T-helper 2 cell treated with Interferon-gamma antibody and Interleukin-4, amounts not matched to agents 100 ng/mL and 5 ng/mL, for 36 hours (primary cell): ENCODE measurements at places on chromosomes 12 and 14. TPM values are rescaled to one million over a fixed set of nuclear protein-coding genes. Genes with fewer than 3 reads are reported as not detected.

PLEKHD1 gene
- total RNA-seq, result 0.09 and 0.16 TPM in 2 replicates

ESPL1 gene
- 75.1 and 79.7 TPM in 2 replicates for total RNA-seq

TPH2 gene
- total RNA-seq, result not detected in 2 replicates

BHLHE41 gene
- not detected in 2 replicates for total RNA-seq

GYS2 gene
- 0.11 and 0.23 TPM in 2 replicates for total RNA-seq

GPR65 gene
- 14.4 and 15.3 TPM in 2 replicates for total RNA-seq

OTUB2 gene
- total RNA-seq, result 3.0 and 3.2 TPM in 2 replicates

PYGL gene
- total RNA-seq, result 0.66 and 1.0 TPM in 2 replicates

SLCO1B1 gene
- not detected in 2 replicates for total RNA-seq

NUP37 gene
- 62.6 and 65.0 TPM in 2 replicates for total RNA-seq

KCNK13 gene
- 0.07 and 0.09 TPM in 2 replicates for total RNA-seq

FITM1 gene
- 0.57 and 1.1 TPM in 2 replicates for total RNA-seq

BDKRB1 gene
- total RNA-seq, result not detected in 2 replicates

TAS2R42 gene
- not detected in 2 replicates for total RNA-seq

GLIPR1 gene
- 21.8 and 23.5 TPM in 2 replicates for total RNA-seq

ADAM20 gene
- 0.23 and 0.41 TPM in 2 replicates for total RNA-seq

CPNE6 gene
- not detected in 2 replicates for total RNA-seq

RIMBP2 gene
- total RNA-seq, result not detected in 2 replicates

SOX5 gene
- total RNA-seq, result not detected in 2 replicates

SERPINA9 gene
- total RNA-seq, result not detected in 2 replicates

LRP1-AS gene
- total RNA-seq, result not detected in 2 replicates

RNASE4 gene
- total RNA-seq, result 1.2 and 1.3 TPM in 2 replicates

CBLN3 gene
- total RNA-seq, result 5.0 and 5.5 TPM in 2 replicates

TMEM179 gene
- 0.11 and 0.30 TPM in 2 replicates for total RNA-seq
